Lung (tissue), 17 donors: ENCODE measurements at places on chromosomes 16 and 17. TPM values are rescaled to one million over a fixed set of nuclear protein-coding genes. Genes with fewer than 3 reads are reported as not detected.

Gene EFTUD2
- 56.4 TPM for polyA plus RNA-seq

Gene TRIM25
- polyA plus RNA-seq, result 22.7 TPM

Gene ZNF385C
- polyA plus RNA-seq, result 0.57 TPM

Gene SPATA32
- 0.08 TPM for polyA plus RNA-seq

Gene KRTAP16-1
- not detected for polyA plus RNA-seq

Gene GJD3
- 1.4 TPM for polyA plus RNA-seq

Gene PROCA1
- polyA plus RNA-seq, result 3.4 TPM

Gene OGFOD3
- 31.4 TPM for polyA plus RNA-seq

Gene EFCAB13
- polyA plus RNA-seq, result 0.56 TPM

Gene ABCC11
- 0.10 TPM for polyA plus RNA-seq

Gene GAST
- polyA plus RNA-seq, result not detected

Gene CCL13
- polyA plus RNA-seq, result 2.5 TPM

Gene CIITA
- 11.5 TPM for polyA plus RNA-seq

Gene TEX19
- 0.03 TPM for polyA plus RNA-seq

Gene AANAT
- 0.10 TPM for polyA plus RNA-seq

Gene PDPK1
- 16.7 TPM for polyA plus RNA-seq

Gene ZNF469
- polyA plus RNA-seq, result 0.67 TPM

Gene SKAP1
- polyA plus RNA-seq, result 4.9 TPM

Gene CA7
- polyA plus RNA-seq, result not detected
